ENCODE measurements at places on chromosomes 4 and X. TPM values are rescaled to one million over a fixed set of nuclear protein-coding genes. Genes with fewer than 3 reads are reported as not detected.

The ATRX gene
- total RNA-seq, result 101 TPM

The PPP4R3C gene
- not detected for total RNA-seq

The SCD5 gene
- total RNA-seq, result 384 TPM

The HPGDS gene
- total RNA-seq, result 3.1 TPM

The TMEM154 gene
- total RNA-seq, result 0.28 TPM

The RASL11B gene
- total RNA-seq, result 8.5 TPM

The PCDH10 gene
- 18.6 TPM for total RNA-seq

The IL9R gene
- not detected for total RNA-seq

The STBD1 gene
- 4.7 TPM for total RNA-seq

The MAGEA12 gene
- not detected for total RNA-seq

The GIMD1 gene
- total RNA-seq, result not detected

The CCDC120 gene
- total RNA-seq, result 2.5 TPM

The LRCH2 gene
- 4.6 TPM for total RNA-seq

The NUP62CL gene
- total RNA-seq, result 1.3 TPM

The VCX3A gene
- total RNA-seq, result not detected

The TBC1D14 gene
- 84.2 TPM for total RNA-seq

The GABRE gene
- total RNA-seq, result 1.6 TPM

The NAP1L2 gene
- 6.8 TPM for total RNA-seq

The MXRA5 gene
- 171 TPM for total RNA-seq

The ARX gene
- total RNA-seq, result not detected

The TBX22 gene
- not detected for total RNA-seq

The TMPRSS11D gene
- total RNA-seq, result not detected

The SYTL4 gene
- total RNA-seq, result 4.0 TPM

The HOPX gene
- 36.3 TPM for total RNA-seq

All from adrenal gland (tissue), 19 donors.